ENCODE measurements at places on chromosomes 16 and 17.

GRCh38 chr17:7056386-7056785, 12.5 kb upstream of the SLC16A11 start:
- peaks cover 3% of the 10 kb centered on the region for H3K4me1 ChIP-seq
- no peaks in the 10 kb centered on the region for H3K36me3 ChIP-seq
- no peak overlapping the region for H3K4me3 ChIP-seq
- no peaks in the 10 kb centered on the region for H3K27me3 ChIP-seq
- DNase-seq, result no peak
- H3K27ac ChIP-seq, result no peak overlapping the region

GRCh38 chr17:78817123-78817522, 23.5 kb downstream of the USP36 start:
- no peaks in the 10 kb centered on the region for H3K27me3 ChIP-seq
- H3K4me1 ChIP-seq, result peaks cover 41% of the 10 kb centered on the region
- H3K4me3 ChIP-seq, result peak overlapping the region; percentile 87

GRCh38 chr17:82018152-82018988, 4.3 kb downstream of the CENPX start:
- no peaks in the 10 kb centered on the region for H3K27me3 ChIP-seq
- peaks cover 4% of the 10 kb centered on the region for H3K36me3 ChIP-seq
- no peak overlapping the region for H3K4me3 ChIP-seq
- H3K27ac ChIP-seq, result no peak overlapping the region

GRCh38 chr17:3879186-3879585, 13.7 kb downstream of the CAMKK1 start:
- no peak overlapping the region for H3K27ac ChIP-seq
- H3K4me3 ChIP-seq, result no peak overlapping the region
- H3K36me3 ChIP-seq, result peaks cover 5% of the 10 kb centered on the region
- no peak for DNase-seq

GRCh38 chr16:67114793-67115192, 5.1 kb downstream of the PHAF1 start:
- H3K27me3 ChIP-seq, result no peaks in the 10 kb centered on the region
- H3K27ac ChIP-seq, result peak overlapping the region; percentile 22
- peaks cover 58% of the 10 kb centered on the region for H3K4me1 ChIP-seq

- H3K4me1 ChIP-seq, result no peaks in the 10 kb centered on the region
- DNase-seq, result no peak
- H3K36me3 ChIP-seq, result peaks cover 45% of the 10 kb centered on the region
- no peak overlapping the region for H3K4me3 ChIP-seq
- H3K27me3 ChIP-seq, result no peaks in the 10 kb centered on the region
Observed at GRCh38 chr17:8368193-8368592, 8.3 kb downstream of the KRABD2 start.

GRCh38 chr16:89093602-89094251, at the start of gene ACSF3:
Gene ACSF3 (plus strand): TSS chr16:89093852. CDS start chr16:89100682, 6,830 bp downstream.
- H3K4me1 ChIP-seq, result peaks cover 22% of the 10 kb centered on the region
- H3K27me3 ChIP-seq, result peaks cover 7% of the 10 kb centered on the region
- peak; percentile 64 for DNase-seq
- H3K4me3 ChIP-seq, result peak within 1 kb of the TSS; percentile 95
- H3K36me3 ChIP-seq, result no peaks in the 10 kb centered on the region

GRCh38 chr17:55510986-55511721, at the start of gene SMIM36:
Gene SMIM36 (minus strand): TSS chr17:55511452.
- H3K27ac ChIP-seq, result no peak within 1 kb of the TSS
- H3K4me1 ChIP-seq, result peaks cover 4% of the 10 kb centered on the region
- no peaks in the 10 kb centered on the region for H3K27me3 ChIP-seq
- DNase-seq, result no peak
- no peak within 1 kb of the TSS for H3K4me3 ChIP-seq
- H3K36me3 ChIP-seq, result no peaks in the 10 kb centered on the region

DNA sequence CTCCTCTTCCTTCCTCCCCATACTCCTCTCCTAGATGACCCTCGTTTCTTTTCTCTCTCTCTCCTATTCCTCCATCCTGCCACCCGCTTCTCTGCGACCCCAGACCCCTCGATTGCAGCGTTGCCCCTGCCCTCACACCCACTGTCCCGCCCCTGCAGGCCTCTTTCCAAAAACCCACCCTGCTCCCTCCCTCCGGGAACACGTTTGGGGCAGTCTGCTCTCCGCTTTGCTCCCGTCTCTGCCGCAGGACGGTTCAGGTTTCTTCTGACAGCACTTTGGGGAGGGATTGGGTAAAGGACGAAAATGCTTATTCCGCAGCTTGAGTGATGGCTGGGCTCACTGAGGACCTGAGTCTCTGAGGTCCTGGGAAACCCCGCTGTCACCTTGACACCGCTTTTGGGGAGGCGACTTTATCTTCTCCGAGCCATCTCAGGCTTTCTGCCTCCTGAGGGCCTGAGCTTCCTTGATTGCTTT, 690 bp downstream of the NDE1 start:
- H3K4me3 ChIP-seq, result peak overlapping the region; percentile 99
- DNase-seq, result peak; percentile 25
- no peaks in the 10 kb centered on the region for H3K27me3 ChIP-seq
- H3K4me1 ChIP-seq, result peaks cover 40% of the 10 kb centered on the region

GRCh38 chr17:4725646-4726310, 5.5 kb upstream of the MED11 start:
- H3K27ac ChIP-seq, result no peak overlapping the region
- DNase-seq, result no peak
- peaks cover 12% of the 10 kb centered on the region for H3K4me1 ChIP-seq

- H3K4me3 ChIP-seq, result peak overlapping the region; percentile 68
- peaks cover 89% of the 10 kb centered on the region for H3K4me1 ChIP-seq
- DNase-seq, result no peak
- H3K27me3 ChIP-seq, result no peaks in the 10 kb centered on the region
- H3K27ac ChIP-seq, result peak overlapping the region; percentile 93
Observed at GRCh38 chr16:11576427-11577289, 10.1 kb downstream of the LITAF start.

- H3K4me3 ChIP-seq, result no peak overlapping the region
- H3K27ac ChIP-seq, result peak overlapping the region; percentile 10
- H3K4me1 ChIP-seq, result no peaks in the 10 kb centered on the region
- H3K27me3 ChIP-seq, result no peaks in the 10 kb centered on the region
- H3K36me3 ChIP-seq, result no peaks in the 10 kb centered on the region
Observed at GRCh38 chr17:35607239-35607847, 20.2 kb downstream of the AP2B1 start.

GRCh38 chr17:72393553-72393952, 272.7 kb downstream of the SOX9 start:
- H3K36me3 ChIP-seq, result no peaks in the 10 kb centered on the region
- H3K27me3 ChIP-seq, result peaks cover 8% of the 10 kb centered on the region
- H3K27ac ChIP-seq, result no peak overlapping the region

GRCh38 chr17:60959696-60960095, 282.0 kb downstream of the BCAS3 start:
- H3K27me3 ChIP-seq, result no peaks in the 10 kb centered on the region
- H3K36me3 ChIP-seq, result peaks cover 52% of the 10 kb centered on the region
- H3K27ac ChIP-seq, result no peak overlapping the region
- H3K4me3 ChIP-seq, result no peak overlapping the region
- no peaks in the 10 kb centered on the region for H3K4me1 ChIP-seq

GRCh38 chr17:2889256-2889655, 93.0 kb downstream of the RAP1GAP2 start:
- no peaks in the 10 kb centered on the region for H3K27me3 ChIP-seq
- DNase-seq, result no peak

DNA sequence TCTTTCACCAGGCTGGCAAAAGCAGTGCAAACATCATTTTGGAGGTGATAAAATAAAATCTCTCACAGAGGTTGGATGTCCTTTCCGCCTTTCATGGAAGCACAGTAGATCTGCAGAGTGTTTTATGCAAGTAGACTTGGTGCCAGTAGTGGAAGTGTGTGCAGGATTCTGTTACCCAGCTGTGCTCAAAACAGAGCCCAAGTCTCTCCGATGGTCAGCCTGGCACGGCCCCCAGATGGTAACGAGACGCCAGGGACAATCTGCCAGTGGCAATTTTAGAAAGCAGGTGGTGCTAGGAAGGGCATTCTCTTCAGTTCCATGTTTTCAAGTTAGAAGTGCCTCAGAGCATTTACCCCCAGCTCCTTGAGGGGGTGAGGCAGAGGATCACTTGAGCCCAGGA, 1.5 kb upstream of the MTHFSD start:
- no peak for DNase-seq
- peak overlapping the region; percentile 66 for H3K4me3 ChIP-seq
- peaks cover 6% of the 10 kb centered on the region for H3K36me3 ChIP-seq
- H3K27me3 ChIP-seq, result peaks cover 5% of the 10 kb centered on the region
- H3K27ac ChIP-seq, result no peak overlapping the region
